ENCODE measurements at places on chromosomes 12 and 14.

DNA sequence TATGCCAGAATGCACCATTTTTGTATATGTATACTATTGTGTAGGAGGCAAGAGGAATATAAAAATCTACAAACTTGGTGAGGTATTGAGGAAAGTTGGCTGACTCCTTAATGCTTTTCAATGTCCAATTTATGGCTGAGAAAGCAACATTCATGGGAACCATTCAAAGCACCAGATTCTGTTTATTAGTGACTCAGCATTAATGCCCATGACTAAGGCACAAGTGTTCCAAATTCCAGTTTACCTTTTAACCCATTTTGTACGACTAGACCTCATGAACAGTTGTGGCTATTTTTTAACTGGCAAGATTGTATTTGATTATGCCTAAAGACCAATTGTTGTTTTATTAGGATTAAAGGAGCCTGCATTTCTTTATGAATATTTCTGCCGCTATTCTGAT, 375.4 kb upstream of the ATP2B1 start:
- DNase-seq, result no peak

DNA sequence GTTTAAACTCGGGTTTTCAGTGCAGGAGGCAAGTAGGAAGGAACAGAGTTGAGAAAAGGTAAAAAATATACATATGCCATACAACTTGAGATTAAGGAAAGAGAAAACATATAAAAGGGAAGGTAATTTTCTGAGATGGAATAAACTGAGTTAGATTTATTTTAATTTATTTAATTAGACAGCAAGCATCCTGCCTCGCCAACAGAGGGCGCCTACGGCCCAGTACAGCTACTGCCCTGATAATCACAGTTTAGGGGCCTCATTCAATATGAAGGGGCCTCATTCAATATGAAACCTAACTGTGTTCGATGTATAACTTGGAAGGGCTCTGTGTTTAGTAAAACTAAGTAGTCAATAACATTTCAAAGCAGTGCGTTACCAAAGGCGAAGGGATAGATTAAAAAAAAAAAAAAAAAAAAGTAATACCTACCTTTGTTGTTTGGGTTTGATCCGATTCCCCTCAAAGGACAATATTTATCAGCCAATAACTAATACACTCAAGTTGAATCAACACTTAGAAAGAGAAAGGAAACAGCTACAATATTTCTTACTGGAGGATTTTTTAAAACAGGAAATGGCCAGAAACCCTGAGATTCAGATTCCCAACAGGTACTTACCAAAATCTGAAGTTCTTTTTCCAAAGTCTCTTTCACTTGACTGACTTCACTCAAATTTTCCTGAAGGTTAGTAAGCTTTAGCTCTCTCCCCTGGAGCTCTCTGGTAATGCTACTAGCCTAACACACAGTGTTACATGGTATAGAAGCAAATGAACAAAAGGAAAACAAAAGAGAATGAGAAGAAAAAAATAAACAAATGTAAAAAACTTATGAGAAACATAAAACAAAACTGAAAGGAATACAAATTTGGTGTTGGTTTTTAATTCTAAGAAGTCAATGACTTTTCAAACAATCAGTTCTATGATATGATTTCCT, 70.0 kb upstream of the VPS33A start:
- peak; percentile 32 for DNase-seq

GRCh38 chr14:33573301-33573880, 377.5 kb downstream of the EGLN3 start:
- DNase-seq, result no peak

DNA sequence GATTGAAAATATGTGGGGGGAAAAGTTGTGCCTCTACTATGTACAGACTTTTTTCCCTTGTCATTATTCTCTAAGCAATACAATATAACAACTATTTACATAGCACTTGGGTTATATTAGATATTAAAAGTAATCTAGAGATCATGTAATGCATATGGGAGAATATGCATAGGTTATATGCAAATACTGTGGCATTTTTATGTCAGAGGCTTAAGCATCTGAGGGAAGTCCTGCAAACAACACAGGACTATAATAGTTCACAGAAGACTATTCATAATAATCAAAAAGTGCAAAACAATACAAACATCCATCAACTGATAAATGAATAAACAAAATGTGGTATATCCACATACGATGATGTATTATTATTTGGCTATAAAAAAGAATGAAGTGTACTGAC, 33.7 kb downstream of the YAF2 start:
- DNase-seq, result no peak

GRCh38 chr14:73753124-73753886, 39.1 kb upstream of the PNMA1 start:
- DNase-seq, result no peak

GRCh38 chr14:65533736-65534404, 121.3 kb downstream of the FUT8 start:
- no peak for DNase-seq

- no peak for DNase-seq
These were observed 764 bp downstream of the RBM25 start for GRCh38 chr14:73058922-73059673.

- DNase-seq, result no peak
These were observed 33.6 kb downstream of the FUT8 start for GRCh38 chr14:65446159-65446558.

Measured in NCI-H2029 (cell line).